ENCODE measurements at places on chromosomes 12 and 14.
A peak's percentile ranks its signal among the peaks of the same experiment; 100 is the strongest.

DNA sequence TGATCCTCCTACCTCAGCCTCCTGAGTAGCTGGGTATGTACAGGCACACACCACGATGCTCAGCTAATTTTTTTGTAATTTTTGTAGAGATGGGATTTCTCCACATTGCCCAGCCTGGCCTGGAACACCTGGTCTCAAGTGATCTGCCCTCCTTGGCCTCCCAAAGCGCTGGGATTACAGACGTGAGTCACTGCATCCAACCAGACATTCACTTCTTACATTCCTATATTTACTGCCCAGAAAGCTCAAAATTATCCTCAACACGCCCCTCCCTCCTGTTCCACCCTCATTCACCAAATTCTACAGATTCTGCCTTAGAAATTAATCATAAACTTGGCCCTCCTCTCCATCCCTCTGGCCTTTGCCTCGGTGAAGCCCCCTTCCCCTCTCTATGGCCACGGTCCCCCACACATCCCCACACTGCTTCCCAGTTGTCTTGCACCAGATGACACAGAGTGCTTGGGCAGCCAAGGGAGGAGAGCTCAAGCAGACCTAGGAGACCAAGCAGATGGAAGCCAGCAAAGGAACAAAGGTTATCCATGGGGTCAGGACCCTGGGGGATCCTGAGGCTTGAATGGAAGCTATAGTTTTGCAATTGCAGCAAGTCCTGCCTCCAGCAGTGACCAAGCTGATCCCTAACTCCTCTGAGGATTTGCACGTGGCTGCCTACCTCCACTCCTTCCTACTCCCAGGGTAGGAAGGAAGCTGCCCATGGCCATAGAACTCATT is 213.2 kb upstream of the FOXN3 start:
- no peak for DNase-seq

DNA sequence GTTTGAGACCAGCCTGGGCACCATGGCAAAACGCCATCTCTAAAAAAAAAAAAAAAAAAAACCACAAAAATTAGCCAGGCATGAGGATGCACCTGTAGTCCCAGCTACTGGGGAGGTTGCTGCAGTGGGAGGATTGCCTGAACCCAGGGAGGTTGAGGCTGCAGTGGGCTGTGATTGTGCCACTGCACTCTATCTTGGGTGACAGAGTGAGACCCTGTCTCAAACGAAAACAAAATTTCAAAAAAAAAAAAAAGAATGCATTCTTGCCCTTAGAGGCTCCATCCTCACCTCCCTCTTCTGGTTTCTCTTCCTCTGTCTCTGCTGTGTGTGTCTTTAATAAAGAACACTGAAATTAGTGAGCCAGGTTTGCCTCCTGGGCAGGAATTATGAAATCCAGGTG is 107.8 kb downstream of the VCPKMT start:
- no peak for DNase-seq

- DNase-seq = peak; percentile 38
These were observed 281.0 kb upstream of the RGS6 start for GRCh38 chr14:71651228-71651627.

- no peak for DNase-seq
These were observed 105.0 kb upstream of the TMPO start for GRCh38 chr12:98410356-98410755.

DNA sequence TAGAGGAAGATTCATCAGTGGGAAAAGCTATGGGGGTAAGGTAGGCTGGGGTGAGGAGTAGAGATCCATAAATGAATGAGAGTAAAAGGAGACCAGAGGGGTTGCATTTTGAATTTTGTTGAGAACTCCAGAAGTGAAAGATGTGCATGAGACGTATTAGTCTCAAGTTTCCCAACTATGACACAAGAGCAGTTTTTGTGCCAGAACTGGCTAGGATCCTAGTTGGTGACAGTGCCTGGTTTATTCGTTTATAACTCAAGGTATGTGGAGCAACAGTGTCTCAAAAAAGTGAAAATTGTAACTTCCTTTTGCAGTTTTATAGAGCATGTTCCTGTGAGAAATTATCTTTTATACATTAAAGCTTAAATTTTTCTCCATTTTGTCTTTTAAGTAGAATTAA is 377.0 kb downstream of the NPAS3 start:
- no peak for DNase-seq

DNA sequence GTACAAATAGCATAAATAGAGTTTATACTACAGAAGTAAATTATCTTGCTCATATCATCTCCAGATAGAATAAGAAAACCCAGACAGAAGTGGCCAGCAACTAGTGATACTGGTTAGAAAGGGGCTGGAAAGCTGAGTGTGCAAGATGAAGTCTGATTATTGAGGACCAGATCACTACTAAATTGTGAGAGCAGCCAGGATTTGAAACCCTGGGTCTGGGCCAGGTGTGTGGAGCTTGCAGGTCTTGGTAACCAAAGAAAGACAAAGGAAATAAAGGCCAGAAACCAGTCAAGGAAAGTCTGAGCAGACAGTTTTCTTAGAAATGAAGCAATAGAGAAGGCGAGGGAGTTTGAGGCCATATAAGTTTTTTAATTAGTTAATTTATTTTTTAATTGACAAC is 611.8 kb downstream of the ETNK1 start:
- no peak for DNase-seq

- DNase-seq = no peak
These were observed 72.1 kb upstream of the DIO3 start for GRCh38 chr14:101489092-101489760.

DNA sequence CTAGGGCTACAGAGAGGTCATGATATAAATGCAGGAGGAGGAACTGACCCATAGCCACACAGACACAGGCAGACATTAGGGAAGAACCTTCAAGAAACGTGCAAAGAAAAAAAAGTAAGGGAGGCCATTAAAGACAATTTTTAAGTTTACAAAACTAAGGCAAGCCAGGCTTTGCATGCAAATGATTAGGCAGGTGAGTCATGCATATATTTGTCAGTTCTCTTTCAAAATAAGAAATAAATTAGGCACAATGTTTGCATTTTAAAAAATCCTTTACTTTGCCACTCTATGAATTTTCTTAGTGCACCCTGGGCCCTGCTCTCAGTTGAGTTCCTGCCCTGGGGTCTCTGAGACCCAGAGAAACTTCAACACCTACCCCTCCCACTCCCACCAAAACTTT is 75.0 kb downstream of the PRMT8 start:
- DNase-seq = no peak

- no peak for DNase-seq
These were observed 108.0 kb upstream of the ARHGAP5 start for GRCh38 chr14:31968956-31969698.

GRCh38 chr12:95653771-95654546 is 102.7 kb upstream of the USP44 start:
- DNase-seq = no peak

- no peak for DNase-seq
These were observed 242.2 kb upstream of the NPAS3 start for GRCh38 chr14:32696325-32697091.

DNA sequence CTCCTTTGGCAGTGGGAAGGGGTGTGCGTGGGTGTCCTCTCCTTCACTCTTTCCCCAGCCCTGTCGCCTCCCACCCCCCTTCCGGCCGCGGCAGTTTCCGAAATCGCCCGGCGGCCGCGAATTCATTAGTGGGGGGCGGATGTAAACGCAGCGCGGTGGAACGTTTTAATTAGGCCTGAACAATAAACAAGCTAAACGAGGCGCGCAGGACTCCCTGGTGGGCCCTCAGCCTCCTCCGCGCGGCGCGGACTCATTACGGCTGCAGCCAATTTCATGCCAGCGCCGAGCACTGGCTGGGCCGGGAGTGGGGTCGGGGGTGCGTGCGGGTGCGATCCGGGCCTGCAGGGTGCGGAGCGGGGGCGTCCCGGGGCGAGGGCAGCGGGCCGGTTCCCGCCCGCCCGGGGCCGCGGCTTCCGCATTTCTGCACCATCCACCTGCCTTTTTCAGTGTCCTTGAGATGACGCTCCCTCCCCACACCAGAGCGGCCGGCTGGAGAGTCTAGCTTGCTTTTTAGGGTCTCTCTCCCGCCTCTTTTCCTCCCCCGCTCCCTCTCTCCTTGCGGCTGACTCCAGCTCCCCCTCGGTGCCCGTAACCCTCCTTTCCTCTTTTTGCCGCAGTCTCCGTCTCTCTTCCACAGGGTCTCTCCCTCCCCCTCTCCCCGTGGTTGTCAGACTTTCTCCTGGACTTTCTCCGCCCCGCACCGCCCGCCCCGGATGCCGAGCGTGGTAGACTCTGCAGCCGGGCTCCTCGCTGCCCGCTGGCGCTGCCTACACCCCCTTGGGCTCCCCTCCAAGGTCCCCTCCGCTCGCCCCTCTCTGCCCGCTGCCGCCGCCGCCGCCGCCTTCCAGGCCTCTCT is at the start of gene CISTR:
TSS of gene CISTR (minus strand) at position 644 of the 856 bp plus-strand sequence.
- DNase-seq = no peak

- DNase-seq = no peak
These were observed 399.6 kb downstream of the KCNH5 start for GRCh38 chr14:62645649-62646048.

DNA sequence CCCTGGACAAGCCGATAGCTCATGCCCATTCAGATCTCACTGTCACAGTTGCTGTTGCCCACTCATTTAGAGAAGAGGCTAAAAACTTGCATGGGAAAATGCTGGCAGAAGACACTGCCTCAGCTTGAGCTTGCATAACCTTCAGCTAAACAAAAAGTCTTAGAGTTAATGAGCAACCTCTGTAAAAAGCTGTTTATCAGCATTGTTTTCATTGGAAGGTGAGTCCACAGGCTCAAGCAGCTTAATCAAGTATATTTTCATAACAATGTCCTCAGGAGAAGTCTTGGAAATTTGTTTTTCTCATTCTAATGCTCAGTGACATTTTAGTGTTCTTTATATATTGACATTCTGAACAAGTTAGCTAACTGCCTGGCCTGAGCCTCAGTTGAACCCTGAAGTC is 872.9 kb downstream of the TMTC2 start:
- DNase-seq = no peak

DNA sequence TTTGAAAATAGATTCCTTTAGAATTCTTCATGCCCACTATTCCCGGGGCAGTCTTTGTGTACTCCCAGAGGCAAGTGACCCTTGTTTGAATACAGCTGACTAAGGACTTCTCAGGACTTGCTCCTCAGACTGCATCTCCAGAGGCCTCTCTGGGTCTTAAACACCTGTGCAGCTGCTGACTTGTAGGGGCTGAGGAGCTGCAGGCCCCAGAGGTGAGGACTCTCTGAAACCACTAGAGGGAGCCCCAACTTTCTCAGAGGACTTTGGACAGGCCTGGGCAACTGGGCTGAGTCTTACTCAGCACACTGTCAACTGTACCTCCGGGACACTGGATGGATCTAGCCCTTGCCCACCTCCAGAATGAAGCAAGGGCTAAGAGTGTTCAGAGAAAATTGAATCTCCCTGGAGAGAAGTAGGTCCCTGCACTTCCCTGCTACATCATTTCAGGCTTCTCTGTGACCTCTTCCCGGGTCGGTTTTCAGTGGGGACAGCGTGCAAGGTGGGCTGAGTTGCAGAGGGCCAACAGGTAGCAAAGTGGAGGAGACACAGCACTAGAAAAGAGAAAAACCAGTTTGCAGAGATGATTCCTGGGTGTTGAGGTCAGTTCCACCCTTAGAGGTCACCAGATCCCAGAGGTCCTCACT is 164.6 kb downstream of the TMEM117 start:
- DNase-seq = no peak

GRCh38 chr12:47903927-47904712 is 674 bp downstream of the VDR start:
- no peak for DNase-seq

DNA sequence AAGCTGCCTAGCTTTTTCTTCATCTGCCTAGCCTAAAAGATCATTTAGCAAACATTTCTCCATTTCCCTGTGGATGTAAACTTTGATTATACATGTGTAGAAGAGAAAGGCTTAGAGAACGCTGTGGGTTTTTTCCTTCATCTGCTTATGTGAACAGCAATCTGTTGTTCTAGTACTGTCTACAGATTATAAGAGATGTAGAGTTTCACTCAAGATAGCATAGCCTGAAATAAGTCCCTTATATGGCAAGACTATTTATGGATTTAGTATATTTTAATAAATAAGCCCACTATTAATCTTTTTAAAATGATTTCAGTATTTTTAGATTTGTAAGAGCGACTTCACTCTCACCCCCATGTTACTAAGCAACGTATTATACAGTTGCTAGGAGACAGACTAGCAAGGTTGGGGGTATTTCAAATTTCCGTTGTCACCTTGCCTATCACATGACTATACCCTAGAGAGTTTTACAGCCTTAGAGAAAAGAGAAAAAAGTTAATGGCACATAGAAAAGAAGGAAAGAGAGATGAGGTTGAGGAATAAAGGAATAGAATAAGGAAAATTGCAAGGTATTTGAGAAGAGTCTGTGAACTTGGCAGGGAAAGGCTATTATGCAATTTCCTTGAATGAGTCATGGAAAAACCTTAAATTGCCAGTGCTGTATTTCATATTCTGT is 12.2 kb upstream of the TUBA1A start:
- no peak for DNase-seq

DNA sequence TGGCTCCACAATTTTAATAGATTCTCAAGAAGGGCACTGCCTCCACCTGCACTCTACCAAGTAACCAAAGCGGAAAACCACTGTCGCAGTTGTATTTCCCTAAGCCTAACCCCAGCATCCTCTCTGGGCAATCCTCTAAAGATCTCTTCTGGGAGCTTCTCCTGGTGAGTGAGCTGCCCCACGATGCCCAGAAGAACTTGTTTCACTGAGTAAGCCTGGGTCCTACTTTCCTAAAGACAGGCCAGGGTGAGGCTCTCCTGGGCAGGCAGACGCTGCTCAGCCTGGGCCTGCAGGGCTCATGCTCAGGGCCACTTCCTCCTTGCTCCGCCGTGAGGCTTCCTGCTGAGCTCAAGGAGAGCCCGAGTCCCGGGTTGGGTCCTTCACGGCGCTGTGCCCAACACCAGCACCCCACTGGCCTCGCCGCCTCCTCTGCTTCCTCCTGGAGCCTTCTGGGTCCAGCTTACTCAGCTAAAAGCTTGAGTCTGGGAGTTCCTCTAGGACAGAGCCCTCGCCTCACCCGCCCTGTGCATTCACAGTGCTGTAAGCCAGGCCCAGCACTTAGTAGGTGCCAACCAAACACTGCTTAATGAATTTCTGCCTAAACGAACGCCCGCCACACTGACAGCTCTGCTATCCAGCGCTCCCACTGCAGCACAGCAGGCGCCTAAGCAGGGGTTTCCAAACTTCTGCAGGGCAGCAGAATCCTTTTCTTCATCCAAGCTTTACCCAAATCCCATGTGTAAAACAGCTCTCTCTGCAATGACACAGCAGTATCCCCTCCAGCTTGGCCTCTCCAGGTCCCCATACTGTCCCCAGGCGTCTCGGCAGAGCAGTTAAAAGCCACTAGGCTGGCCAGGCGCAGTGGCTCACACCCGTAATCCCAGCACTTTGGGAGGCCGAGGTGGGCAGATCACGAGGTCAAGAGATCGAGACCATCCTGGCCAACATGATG is 5.7 kb downstream of the RAB35 start:
- DNase-seq = no peak

DNA sequence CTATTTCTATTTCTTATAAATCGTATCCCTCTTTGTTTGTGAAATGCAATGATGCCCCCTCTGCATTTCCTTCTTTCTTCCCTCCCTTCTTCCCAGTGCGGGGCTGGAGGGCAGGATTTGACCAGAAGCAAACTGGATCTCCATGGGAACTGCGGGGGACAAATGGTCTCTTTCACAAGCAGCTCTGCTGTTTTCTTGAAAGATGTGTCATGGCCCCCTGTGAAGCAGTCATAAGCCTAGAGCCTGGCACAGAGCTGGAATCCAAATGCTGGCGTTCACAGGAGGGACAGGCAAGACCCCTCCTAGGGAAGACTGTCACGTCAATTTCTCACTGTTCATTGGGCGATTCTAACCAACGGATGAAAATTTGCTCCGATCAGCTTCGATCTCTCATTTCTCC is 203.5 kb upstream of the NOS1 start:
- DNase-seq = peak; percentile 82
